IMR-90 (cell line): ENCODE measurements at places on chromosomes 1 and 21. TPM values are rescaled to one million over a fixed set of nuclear protein-coding genes. Genes with fewer than 3 reads are reported as not detected.

Gene LMOD1
- 44.4 and 53.2 TPM in 2 replicates for total RNA-seq

Gene SPRR1B
- total RNA-seq, result not detected in 2 replicates

Gene NBPF8
- total RNA-seq, result 12.2 and 13.4 TPM in 2 replicates

Gene HJV
- not detected in 2 replicates for total RNA-seq

Gene SYTL1
- 0.18 and 0.28 TPM in 2 replicates for total RNA-seq

Gene DIPK1A
- total RNA-seq, result 4.7 and 7.5 TPM in 2 replicates

Gene COA7
- total RNA-seq, result 17.5 and 20.3 TPM in 2 replicates

Gene ANKRD34A
- total RNA-seq, result 0.56 and 0.90 TPM in 2 replicates

Gene KLHDC9
- 0.18 TPM in 1 of 2 replicates, not detected in the other for total RNA-seq

Gene BRDT
- not detected in 2 replicates for total RNA-seq

Gene OR2L13
- not detected in 2 replicates for total RNA-seq

Gene LCE3C
- total RNA-seq, result not detected in 2 replicates

Gene GALE
- total RNA-seq, result 28.3 and 31.7 TPM in 2 replicates

Gene CSF3R
- not detected in 2 replicates for total RNA-seq

Gene SPRR2B
- not detected in 2 replicates for total RNA-seq

Gene CEPT1
- total RNA-seq, result 27.4 and 42.8 TPM in 2 replicates

Gene RCSD1
- not detected in 2 replicates for total RNA-seq

Gene SPATA21
- total RNA-seq, result not detected in 2 replicates

Gene CD1E
- total RNA-seq, result not detected in 2 replicates

Gene TTC24
- not detected in 2 replicates for total RNA-seq

Gene C1orf185
- not detected in 2 replicates for total RNA-seq

Gene LYPD8
- total RNA-seq, result not detected in 2 replicates

Gene AIRE
- total RNA-seq, result not detected in 2 replicates

Gene FMO1
- not detected in 2 replicates for total RNA-seq

Gene ABCG1
- under 0.01 and 0.36 TPM in 2 replicates for total RNA-seq

Gene OLIG2
- total RNA-seq, result not detected in 2 replicates

Gene SCMH1
- total RNA-seq, result 9.0 and 9.7 TPM in 2 replicates

Gene RBM11
- under 0.01 and 0.18 TPM in 2 replicates for total RNA-seq

Gene PTPN22
- 0.18 and 0.28 TPM in 2 replicates for total RNA-seq

Gene OR14I1
- not detected in 2 replicates for total RNA-seq

Gene UTP25
- 17.2 and 17.4 TPM in 2 replicates for total RNA-seq

Gene TSPAN2
- 0.18 and 0.83 TPM in 2 replicates for total RNA-seq

Gene GATAD2B
- total RNA-seq, result 3.8 and 5.6 TPM in 2 replicates

Gene GSTM1
- total RNA-seq, result not detected in 2 replicates

Gene C1orf226
- total RNA-seq, result under 0.01 TPM in 1 of 2 replicates, not detected in the other
